ENCODE measurements at places on chromosomes 3 and 15. TPM values are rescaled to one million over a fixed set of nuclear protein-coding genes. Genes with fewer than 3 reads are reported as not detected.

The LIPH gene
- total RNA-seq, result 11.3 TPM

The MEGF11 gene
- total RNA-seq, result not detected

The KCNMB2 gene
- 0.19 TPM for total RNA-seq

The PP2D1 gene
- not detected for total RNA-seq

The MESP1 gene
- total RNA-seq, result not detected

The STAB1 gene
- 49.1 TPM for total RNA-seq
